Placental pericyte (primary cell): ENCODE measurements at places on chromosomes 6 and 20. TPM values are rescaled to one million over a fixed set of nuclear protein-coding genes. Genes with fewer than 3 reads are reported as not detected.

Gene CRISP2
- total RNA-seq = not detected in 2 replicates

Gene SLC2A10
- total RNA-seq = 40.5 and 61.7 TPM in 2 replicates

Gene SLC22A16
- total RNA-seq = not detected in 2 replicates

Gene TMEM170B
- total RNA-seq = 1.1 and 3.1 TPM in 2 replicates

Gene HSPA1L
- total RNA-seq = 0.72 and 0.88 TPM in 2 replicates

Gene TREM1
- total RNA-seq = 0.29 and 0.44 TPM in 2 replicates

Gene VNN1
- 0.57 and 0.88 TPM in 2 replicates for total RNA-seq

Gene IL22RA2
- total RNA-seq = not detected in 2 replicates

Gene FOXC1
- total RNA-seq = 0.22 and 1.0 TPM in 2 replicates

Gene GJA10
- not detected in 2 replicates for total RNA-seq

Gene ECT2L
- total RNA-seq = not detected in 2 replicates

Gene UBE2C
- total RNA-seq = 1.8 and 71.3 TPM in 2 replicates

Gene ZC2HC1B
- not detected in 2 replicates for total RNA-seq

Gene BPIFB1
- total RNA-seq = not detected in 2 replicates

Gene CCN6
- not detected in 2 replicates for total RNA-seq

Gene UST
- 14.9 and 18.4 TPM in 2 replicates for total RNA-seq

Gene KCNK5
- not detected in 2 replicates for total RNA-seq

Gene SUMO4
- total RNA-seq = 1.5 and 2.3 TPM in 2 replicates

Gene RSPO3
- total RNA-seq = 0.57 and 0.66 TPM in 2 replicates

Gene TRIM31
- total RNA-seq = not detected in 2 replicates

Gene IMPG1
- total RNA-seq = not detected in 2 replicates

Gene PGC
- not detected in 2 replicates for total RNA-seq

Gene SIRPD
- total RNA-seq = not detected in 2 replicates
